Smooth muscle cell of the brain vasculature (primary cell): ENCODE measurements at places on chromosomes 12 and 14.

DNA sequence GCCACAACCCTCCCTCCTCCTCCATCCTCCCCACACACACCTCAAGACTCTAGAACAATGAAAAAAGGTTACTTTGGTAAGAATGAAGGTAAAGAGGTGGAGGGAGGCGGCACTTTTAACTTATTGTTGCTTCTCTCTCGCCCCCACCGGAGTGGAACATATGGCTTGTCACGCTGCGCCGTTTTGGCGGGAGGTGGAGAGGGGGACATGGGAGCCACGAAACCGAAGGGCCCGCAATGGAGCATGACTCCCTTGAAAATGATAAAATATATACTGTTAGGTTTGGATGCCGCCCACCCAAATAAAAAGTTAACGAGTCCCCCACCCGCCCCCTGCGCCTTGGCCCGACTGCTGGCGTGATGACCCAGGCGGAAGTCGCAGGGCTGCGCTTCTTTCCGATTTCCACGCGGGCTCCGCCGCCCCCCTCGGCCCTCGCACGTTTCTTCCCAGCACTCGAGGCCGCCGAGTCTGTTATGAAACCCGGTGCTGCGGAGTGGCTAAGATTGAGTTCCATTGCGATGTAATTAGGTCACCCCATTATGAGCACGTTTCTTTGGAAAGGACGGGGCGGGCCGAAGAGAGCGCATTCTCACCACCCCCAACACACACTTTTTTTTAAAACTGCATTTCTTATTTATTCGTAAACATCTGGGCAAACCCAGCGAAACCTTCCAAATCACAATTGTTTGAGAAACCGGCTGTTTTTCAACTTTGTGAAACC, 1.4 kb upstream of the ZFP36L1 start:
- no peak for DNase-seq

DNA sequence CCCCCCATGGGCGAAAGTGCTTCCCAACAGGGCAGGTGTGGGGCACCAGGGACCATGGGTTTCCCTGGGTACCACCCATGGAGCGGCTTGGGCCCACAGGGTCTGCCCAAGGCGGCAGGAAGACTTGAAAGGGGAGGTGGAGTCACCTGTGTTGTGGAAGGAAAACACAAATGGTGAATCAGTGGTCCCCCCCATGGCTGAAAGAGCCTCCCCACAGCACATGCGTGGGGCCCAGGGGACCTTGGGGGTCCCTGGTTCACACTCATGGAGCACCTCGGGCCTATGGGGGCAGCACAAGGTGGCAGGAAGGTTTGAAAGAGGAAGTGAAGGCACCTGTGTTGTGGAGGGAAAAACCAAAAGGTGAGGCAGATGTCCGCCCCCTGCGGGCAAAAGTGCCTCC, 581.9 kb downstream of the ALG10 start:
- DNase-seq = no peak

DNA sequence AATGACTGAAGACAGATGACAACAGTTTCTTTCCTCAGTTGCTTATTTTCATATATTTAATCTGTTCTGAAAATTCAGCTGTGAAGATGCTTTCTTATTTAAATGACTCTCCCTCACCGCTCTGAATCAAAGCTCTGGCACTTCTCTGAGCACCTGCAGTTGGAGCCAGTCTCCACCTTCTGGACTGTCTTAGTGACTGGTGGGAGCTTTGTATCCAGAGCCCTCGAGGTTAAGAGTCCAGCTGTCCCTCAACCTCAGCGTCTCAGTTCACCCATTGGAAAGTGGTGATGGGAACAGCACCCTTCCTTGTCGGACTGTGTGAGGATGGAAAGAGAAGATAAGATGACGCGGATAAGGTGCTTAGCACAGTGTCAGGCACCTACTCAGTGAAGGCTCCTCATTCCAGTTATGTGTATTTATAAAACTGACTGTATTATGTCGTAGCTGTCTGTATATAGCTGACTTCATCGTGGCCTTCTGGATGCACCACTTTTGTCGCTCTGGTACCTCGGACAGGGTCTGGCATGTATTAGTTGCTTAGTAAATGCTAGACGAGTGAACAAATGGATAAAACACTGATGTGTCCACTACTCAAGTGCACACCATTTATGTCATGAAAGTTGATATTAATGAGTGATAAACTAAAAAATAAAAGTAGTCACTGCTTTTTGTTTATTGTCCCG, 34.5 kb downstream of the ELK3 start:
- DNase-seq = no peak

- no peak for DNase-seq
Observed at GRCh38 chr12:99055299-99055698, 410.2 kb downstream of the APAF1 start.

- DNase-seq = no peak
Observed at GRCh38 chr14:95360828-95361227, 41.1 kb upstream of the CLMN start.

GRCh38 chr14:39293629-39294028, 59.9 kb downstream of the MIA2 start:
- no peak for DNase-seq

DNA sequence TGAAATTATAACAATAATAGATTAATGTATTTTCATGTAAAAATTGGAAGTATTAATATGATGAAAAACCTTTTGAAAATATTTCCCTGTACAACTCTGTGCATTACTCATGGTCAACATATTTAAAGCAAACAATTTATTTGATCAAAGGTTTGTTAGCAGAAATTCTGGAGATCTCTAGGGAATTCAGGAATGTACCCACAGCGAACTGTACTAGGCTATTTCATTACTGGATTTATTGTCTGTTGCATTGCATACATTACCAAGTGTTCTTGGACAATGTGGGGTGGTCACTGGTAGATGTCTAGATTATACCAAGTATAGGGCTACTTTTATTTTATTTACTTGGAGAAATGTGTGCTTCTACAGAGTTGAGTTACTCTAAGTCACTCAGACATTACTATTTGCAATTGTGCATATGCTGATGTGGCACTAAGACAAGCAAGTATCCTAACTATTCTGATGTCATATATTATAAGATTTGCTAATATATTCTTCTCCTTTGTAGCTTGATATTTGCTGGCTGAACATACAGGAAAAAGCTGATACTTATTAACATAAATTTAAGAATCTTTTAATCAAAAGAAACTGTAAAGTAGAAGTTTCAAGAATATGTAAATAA, 323.3 kb downstream of the CCER1 start:
- no peak for DNase-seq

DNA sequence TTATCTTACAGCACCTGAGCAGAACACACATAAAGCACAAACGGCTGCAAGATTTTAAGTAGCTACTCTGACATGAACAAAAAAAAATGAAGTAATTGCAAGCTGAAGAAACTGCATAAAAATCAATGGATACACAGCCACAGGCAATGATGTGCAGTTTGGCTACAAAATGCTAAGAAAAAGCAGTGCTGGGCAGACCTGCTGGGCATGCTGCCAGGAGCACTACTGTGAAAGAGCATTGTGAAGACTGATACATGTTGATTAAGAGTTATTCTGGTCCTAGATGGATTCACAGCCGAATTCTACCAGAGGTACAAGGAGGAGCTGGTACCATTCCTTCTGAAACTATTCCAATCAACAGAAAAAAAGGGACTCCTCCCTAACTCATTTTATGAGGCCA, 20.1 kb upstream of the RTN1 start:
- DNase-seq = no peak

DNA sequence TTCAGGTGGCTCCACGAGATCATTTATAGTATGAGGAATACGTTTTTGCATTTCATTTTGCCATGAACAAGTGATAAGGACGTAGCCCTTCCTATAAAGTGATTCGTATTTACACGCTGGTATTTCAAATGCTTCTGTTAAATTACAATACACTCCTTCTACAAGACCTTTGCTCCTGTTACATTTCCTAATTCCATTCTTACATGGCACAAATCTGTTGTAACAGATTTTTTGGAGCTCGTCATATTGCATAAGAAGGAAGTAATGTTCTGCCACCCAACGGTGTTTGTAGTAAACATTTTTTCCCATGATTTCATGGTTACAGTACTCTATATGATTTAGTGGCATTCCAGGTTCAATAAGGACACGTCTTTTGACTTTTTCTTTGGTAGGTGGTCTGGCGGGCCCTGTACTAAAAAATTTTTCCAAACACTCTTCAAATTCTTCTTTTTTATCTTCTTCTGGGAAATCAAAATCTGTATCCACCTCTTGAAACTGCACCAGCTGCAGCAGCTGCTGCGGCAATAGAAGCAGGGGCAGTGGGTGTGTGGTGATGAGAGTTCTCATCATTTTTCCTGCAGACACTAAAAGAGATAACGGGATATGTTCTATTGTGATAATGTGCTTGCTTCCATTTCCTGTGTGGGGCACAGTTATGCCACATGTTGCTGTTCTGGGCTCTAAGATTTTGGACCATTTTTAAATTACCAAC, 4.2 kb downstream of the RNASE9 start:
- no peak for DNase-seq

- no peak for DNase-seq
Observed at GRCh38 chr12:14756334-14757143, 46.7 kb downstream of the WBP11 start.

- DNase-seq = no peak
Observed at GRCh38 chr14:44388306-44388705, 118.8 kb downstream of the FSCB start.

DNA sequence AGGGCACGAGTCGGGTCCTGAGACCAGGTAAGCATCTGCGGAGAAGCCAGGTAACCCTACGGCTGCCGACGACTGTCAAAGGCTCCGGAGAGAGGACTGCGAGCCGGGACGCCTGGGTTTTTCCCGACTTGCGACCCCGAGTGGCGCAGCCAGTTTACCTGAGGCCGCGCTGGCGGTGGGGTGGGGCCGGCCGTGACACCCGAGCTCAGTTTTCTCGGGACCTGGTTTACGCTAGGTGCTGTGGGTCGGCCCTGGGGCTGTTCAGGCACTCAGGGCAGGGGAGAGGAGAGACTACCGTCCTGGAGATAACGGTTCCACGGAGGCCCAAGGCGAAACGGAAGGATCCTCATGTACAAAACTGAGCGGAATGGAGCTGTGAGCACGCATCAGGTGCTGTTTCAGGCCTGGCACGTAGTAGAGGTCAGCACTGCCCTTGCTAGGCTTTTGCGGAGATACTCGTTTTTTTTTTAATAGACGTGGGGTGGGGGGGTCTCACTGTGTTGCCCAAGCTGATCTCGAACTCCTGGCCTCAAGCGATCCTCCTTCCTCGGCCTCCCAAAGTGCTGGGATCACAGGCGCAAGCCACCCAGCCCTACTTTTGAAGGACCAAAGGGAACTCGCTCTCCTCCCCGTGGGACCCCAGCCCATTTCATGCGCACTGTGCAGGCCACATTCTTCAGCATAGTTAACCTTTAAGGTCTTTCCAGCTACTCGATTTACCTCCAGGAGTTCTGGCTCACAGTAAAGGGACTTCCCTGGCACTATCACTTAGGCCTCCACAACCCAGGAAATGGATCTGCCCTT, 471 bp downstream of the MTRFR start:
- no peak for DNase-seq
